ENCODE measurements at places on chromosomes 6 and 20.

DNA sequence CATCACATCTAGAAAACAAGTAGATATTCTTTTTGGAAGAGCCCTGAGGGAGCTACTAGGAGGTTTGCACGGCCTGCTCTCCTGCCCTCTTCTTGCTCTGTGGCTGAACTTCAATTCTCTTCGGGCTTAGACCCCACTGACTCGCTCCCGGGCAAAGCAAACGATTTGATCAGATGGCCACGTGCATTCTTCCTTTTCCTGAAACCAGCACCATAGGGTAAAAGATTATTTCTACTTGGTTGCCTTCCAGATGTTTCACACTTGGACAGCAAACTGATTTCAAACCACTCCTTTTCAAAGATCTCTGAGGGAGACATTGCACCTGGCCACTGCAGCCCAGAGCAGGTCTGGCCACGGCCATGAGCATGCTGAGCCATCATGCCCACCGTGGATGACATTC is at the start of gene SLC22A1:
TSS of gene SLC22A1 (plus strand) at position 258 of the 400 bp plus-strand sequence. CDS start at position 379, 121 bp downstream.
- no peak for DNase-seq

GRCh38 chr20:35871259-35871771 is 83.0 kb downstream of the SCAND1 start:
- DNase-seq = peak; percentile 65

DNA sequence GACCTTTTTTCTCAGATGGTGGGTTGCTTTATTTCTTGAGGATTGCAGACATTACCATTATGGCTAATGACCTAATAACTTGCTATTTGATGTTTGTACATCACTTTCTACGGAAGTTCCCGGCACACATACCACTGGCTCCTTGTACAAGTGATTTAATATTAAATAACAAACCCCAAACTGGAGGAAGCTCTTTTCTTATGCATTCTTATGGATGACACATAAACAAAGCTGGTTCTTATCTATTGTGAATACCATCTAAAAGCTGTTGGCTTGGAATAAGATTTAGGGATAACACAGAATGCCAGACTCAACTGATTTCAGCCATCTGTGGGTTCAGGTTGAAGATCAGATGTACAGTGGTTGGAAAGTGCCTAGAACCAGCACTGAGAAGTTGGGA is 272.6 kb downstream of the TSHZ2 start:
- DNase-seq = no peak

GRCh38 chr6:83885984-83886383 is 26.5 kb downstream of the CYB5R4 start:
- no peak for DNase-seq

DNA sequence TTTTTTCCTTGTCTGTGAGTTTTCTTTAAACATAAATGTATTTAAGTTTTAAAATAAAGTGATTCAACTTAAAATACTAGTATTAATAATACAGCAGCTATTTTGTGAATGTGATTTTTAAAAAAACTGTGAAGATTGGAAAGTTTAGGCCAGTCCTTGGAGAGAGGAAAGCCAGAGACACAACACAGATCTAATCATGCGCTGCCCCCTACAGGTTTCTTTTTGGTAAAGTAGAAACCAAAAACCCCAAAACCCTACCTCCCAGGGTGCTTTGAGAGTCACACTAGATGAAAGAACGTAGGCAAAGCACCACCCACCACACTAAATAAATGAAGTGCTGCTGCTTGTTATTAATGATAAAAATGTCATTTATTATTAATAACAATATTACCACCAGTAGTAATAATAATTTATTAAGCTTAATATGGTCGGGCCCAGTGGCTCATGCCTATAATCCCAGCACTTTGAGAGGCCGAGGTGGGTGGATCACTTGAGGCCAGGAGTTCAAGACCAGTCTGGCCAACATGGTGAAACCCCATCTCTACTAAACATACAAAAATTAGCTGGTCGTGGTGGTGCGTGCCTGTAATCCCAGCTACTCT is 33.7 kb downstream of the SLC9A8 start:
- peak; percentile 73 for DNase-seq

- DNase-seq = no peak
Observed at GRCh38 chr20:50799176-50799889, 4.5 kb downstream of the BCAS4 start.

GRCh38 chr6:150417899-150418826 is 49.4 kb downstream of the IYD start:
- DNase-seq = no peak

- DNase-seq = no peak
Observed at GRCh38 chr6:45483021-45483420, 105.3 kb upstream of the SUPT3H start.

DNA sequence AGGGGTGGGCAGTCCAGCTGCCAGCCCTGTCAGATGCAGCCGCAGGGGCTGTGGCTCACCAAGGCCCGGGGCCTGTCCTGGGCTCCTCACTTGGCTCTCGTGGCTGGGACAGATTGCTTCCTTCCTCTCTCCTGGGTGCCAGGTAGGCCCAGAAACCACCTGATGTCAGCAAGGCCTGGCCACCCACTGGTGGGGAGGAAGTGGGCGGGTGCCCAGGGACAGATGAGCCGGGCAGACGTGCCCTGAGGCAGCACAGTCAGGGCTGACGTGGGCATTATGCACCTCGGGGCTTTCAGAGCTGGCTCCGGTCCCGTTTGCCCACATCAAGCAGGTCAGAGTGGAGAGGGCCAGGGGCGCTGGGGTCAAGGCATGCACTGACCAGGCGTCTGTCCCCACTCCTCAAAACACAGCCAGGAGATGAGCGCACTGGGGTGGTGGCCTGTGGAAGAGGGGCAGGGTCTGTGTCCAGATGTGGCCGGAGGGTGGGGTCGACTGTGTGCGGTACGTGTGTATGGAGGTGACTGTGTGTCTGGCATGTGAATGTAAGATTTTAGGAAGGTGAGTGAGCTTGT is 133.2 kb upstream of the PTPN1 start:
- no peak for DNase-seq

DNA sequence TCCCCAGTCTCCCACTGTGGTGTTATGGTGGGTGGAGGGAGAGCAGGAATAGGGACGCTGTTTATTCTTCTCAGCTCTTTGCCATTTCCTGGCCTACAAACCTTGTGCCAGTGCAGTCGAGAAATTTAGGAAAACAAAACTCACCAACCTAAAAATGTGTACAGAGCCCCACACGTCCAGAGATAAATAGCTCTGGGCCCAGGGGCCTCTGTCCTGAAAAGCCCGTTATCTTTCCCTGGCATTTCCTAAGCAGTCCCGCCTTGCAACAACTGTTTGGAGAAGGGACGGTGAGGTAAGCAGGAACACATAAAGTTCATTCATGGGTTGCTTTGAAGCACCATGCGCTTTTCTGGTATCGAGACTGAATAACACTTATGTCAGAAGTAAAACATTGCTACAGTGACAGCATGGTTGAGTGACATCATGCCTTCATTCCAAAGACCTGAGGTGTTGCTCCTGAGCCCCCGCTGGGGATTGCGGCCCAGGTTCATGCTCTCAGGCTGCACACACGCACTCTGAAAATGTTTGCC is 80.1 kb upstream of the NXT1 start:
- no peak for DNase-seq

GRCh38 chr20:53942973-53943372 is 127.4 kb downstream of the BCAS1 start:
- DNase-seq = no peak

DNA sequence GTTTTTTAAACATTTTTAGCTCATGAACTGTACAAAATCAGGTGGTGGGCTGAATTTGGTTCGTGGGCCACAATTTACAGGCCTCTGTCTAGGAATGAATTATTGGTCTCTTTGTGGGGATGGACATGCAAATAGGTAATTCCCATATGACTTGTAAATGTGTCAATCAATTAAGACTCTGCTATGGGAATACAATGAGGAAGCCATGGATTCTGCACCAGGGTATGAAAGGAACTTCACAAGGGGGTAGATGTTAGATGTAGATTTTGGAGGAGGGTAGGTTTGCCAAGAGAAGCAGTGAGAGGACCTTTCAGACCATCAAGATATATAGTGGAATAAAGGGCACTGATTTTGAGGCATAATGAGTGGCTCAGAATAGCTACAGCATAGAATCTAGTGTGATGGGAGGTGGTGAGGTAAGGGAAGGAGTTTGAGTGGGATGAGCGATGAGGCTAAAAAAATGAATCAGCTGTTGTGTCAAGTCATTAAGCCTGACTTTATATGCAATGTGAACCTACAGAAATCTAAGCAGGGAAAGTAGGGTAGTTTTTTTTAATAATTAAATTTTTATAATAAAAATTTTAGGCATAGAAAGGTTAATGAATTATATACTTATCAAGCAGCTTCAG is 32.6 kb upstream of the RNF182 start:
- DNase-seq = no peak

DNA sequence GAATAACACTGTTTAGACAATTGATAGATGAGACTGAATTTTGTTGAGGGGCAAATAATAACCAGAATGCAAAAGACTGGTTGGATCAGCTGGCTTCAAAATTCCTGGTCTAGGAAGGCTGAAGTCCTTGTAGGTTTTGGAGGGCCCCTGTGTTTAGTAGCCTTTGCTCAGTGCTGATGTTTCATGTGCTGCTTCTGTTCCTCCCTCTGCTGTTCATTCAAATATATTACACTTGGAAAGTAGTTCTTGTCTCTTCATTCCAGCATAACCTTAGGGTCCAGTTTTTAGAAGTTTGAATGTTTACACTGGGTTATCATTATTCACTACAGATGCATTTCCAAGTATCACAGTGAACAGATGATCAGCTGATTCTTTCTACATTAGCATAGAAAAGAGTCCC is 72.5 kb downstream of the FLRT3 start:
- DNase-seq = no peak

GRCh38 chr6:36247693-36248092 is 22.2 kb upstream of the PNPLA1 start:
- no peak for DNase-seq

GRCh38 chr6:84836366-84836765 is 72.0 kb upstream of the TBX18 start:
- no peak for DNase-seq

DNA sequence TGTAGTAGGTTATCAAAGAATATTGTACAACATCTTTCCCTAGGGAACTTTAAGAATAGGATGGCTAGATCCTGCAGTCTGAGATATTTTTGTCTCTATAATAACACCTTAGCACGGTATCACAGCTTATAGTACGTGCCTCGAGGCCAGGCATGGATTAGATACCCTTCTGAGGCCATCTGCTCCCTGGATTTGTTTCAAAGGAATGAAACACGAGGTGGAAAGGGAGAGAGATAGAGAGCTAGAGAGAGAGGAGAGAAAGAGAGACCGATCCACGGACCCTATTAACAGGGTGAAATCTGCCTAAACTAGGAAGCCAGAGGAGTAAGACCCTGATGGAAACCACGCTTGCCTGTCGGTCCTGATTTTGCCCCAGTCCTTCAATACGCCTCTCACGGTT is 92.5 kb downstream of the CD83 start:
- no peak for DNase-seq

DNA sequence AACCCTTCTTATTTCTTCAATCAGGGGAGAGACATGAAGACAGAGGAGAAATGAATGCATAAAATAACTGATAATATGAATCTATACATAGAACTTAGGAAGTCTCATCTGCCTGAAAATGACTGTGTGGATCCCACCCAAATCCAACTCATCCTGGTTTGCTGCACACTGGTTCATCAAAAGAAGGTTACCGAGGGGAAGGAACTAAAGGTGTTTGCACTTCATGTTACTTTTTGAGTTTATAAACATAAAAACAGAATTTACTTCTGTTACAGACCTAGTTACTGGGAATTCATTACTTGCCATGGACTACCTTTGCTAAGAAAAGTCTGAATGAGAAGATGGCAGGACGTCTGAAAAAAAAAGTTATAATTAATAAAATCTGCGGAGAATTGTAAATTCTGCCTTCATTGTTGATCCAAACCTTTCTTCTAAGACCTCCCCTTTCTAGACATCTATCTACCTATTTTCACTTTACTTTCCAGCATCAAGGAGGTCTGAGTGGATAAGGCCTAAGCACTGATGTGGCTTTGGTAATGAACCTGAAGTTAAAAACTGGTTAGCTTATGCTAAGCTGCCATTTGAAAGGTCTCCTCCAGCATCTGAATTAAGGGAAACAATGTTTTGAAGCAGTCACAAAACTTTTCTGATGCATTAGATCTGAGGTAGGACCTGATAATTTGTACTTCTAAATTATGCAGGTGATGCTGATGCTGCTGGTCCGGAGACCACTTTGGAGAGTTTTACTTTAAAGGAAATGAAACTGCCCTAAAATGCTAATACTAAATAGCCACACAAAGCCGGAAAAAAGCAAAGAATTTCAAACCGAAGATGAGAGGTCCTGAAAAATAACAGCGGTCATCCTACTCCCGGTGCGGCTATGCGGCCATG is 84.0 kb downstream of the HFE start:
- no peak for DNase-seq

- no peak for DNase-seq
Observed at GRCh38 chr6:80129485-80129884, 23.0 kb downstream of the BCKDHB start.

DNA sequence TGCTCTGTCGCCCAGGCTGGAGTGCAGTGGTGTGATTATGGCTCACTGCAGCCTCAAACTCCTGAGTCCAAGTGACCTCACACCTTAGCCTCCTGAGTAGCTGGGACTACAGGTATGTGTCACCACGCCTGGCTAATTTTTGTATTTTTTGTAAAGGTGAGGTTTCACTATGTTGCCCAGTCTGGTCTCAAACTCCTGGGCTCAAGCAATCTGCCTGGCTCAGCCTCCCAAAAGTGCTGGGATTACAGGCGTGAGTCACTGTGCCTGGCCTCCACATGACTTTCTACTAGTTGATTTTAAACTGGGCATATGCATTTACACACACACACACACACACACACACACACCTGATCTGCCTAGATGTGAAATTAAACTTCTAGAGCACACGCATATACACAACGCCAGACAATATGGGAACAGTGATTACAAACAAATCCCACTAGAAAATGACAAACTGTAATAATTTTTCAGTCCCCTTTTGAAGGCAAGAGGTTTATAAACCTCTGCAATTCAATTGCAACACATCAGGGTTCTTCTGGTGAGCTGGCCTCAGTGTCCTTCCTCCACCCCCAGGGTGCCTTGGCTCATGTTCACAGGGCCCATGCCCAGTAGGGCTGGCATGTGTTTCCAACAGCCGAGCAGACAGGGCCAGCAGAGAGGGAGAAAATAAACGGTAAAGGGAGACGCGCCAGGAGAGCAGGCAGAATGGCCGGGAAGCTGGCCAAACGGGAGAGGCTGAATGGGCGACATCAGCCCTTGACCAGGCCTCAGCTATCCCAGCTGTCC is 31.2 kb downstream of the PARD6B start:
- peak; percentile 46 for DNase-seq
